Activated CD8-positive, alpha-beta memory T cell treated with anti-CD3 and anti-CD28 coated beads, Interleukin-2, amount 10 ng/mL, durations not matched to agents 7 days and 5 days (primary cell): ENCODE measurements at places on chromosomes 13 and 19. TPM values are rescaled to one million over a fixed set of nuclear protein-coding genes. Genes with fewer than 3 reads are reported as not detected.

The ERICH6B gene
- not detected for total RNA-seq

The SKA3 gene
- total RNA-seq, result 36.6 TPM

The FUT1 gene
- total RNA-seq, result 0.09 TPM

The PRR19 gene
- 1.1 TPM for total RNA-seq

The C19orf44 gene
- total RNA-seq, result 3.6 TPM

The LRRC4B gene
- not detected for total RNA-seq

The CEACAM16 gene
- not detected for total RNA-seq

DNA sequence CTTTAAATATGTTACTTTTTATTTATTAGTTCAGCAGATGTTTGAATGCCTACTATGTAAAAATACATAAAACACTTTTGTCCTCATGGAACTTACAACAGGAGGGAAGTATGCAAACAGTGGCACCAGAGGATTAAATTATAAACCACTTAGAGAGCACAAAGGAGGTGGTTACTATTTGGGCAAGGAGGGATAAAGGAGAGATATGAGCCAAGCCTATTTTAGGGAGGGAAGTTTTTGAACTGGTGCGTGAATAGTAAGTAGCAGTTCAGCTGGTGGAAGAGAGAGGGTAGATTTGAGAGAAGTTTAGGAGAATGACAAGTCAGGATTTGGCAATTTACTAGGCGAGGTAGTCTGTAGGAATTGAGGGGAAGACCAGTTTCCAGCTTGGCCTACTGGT, 8.6 kb downstream of the AKAP11 start:
- H3K4me1 ChIP-seq, result peaks cover 35% of the 10 kb centered on the region
- no peak overlapping the region for H3K27ac ChIP-seq
- H3K4me3 ChIP-seq, result no peak overlapping the region
- H3K27me3 ChIP-seq, result no peaks in the 10 kb centered on the region
- peaks cover 36% of the 10 kb centered on the region for H3K36me3 ChIP-seq

DNA sequence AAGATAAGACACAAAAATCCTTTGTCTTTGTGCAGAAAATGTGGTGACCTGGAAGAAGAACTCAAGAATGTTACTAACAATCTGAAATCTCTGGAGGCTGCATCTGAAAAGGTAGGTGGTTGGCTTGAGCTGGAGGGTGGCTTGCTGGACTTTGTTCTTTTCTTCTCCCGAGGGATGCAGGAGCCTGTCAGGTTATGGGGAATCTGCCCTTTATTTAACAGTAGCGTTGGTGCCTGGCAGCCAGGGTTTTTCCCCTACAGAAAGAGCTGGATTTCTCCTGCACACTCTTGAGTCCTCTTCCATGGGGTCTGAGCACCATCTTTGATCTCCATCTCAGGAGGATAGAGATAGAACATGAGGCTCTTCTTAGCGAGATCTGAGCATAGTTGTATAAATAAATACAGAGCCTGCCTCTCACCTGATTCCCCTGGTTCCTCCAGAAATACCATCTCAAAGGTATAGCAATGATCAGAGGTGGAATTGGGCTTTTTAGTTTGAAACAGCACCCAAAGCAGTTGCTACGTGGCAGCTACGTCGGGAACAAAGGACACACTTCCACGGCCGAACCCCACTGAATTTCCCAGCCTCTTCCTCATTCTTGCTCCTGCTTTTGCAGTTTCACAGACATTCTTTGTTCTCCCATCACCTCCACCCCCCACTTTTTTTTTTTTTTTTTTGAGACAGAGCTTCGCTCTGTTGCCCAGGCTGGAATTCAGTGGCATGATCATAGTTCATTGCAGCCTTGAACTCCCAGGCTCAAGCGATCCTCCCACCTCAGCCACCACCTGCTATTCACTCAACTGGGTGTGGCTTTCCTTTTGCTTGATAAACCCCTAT, 12.9 kb downstream of the TPM4 start:
- peaks cover 85% of the 10 kb centered on the region for H3K36me3 ChIP-seq
- H3K27ac ChIP-seq, result peak overlapping the region; percentile 56
- H3K27me3 ChIP-seq, result no peaks in the 10 kb centered on the region
- H3K4me1 ChIP-seq, result peaks cover 61% of the 10 kb centered on the region
- no peak for DNase-seq

- H3K27ac ChIP-seq, result no peak overlapping the region
- H3K36me3 ChIP-seq, result no peaks in the 10 kb centered on the region
- no peaks in the 10 kb centered on the region for H3K4me1 ChIP-seq
- no peak overlapping the region for H3K4me3 ChIP-seq
- no peaks in the 10 kb centered on the region for H3K27me3 ChIP-seq
Measured at GRCh38 chr13:105878119-105878700, 657.3 kb downstream of the EFNB2 start.

GRCh38 chr13:28204690-28205443, 66.5 kb downstream of the PAN3 start:
- no peak overlapping the region for H3K4me3 ChIP-seq
- H3K36me3 ChIP-seq, result peaks cover 26% of the 10 kb centered on the region
- H3K4me1 ChIP-seq, result peaks cover 8% of the 10 kb centered on the region
- no peak overlapping the region for H3K27ac ChIP-seq

DNA sequence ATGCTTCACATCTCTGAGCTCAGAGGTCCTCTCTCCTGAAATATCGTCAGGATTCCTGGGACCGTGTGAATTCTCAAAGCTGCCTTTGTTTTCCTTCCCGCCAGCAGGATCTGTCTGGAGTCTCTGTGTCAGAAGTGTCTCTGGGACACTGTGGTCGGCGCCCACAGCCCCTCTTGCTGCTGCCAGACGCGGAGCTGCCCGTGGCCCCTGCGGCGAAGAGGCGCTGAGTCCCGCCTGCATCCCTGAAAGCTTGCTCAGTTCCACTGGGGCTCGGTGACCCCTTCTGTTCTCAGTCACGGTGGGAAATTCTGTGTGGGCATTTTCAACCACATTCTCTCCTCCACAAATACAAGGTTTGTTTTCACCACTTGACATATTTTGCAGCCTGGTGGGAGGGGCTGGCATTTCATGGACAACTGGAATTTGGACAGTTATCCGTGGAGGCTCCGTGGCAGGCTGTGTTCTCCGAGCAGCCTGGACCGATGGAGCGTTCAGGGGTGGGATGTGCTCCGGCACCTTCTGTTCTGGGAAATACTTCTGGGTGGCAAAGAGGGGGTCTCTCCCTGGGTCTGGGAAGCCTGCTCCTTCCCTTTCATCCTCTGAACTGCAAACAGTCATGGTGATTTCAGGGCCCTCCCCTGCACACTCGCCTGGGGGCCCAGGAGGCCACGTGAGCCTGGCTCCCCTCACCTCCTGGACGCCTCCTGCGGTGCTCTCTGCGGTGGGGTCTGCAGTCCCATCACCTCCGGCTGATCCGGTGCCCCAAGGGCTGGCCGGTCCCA, 42.6 kb upstream of the GRTP1 start:
- DNase-seq, result no peak
- no peaks in the 10 kb centered on the region for H3K36me3 ChIP-seq
- no peak overlapping the region for H3K27ac ChIP-seq
- no peak overlapping the region for H3K4me3 ChIP-seq
- H3K27me3 ChIP-seq, result peaks cover 4% of the 10 kb centered on the region
- H3K4me1 ChIP-seq, result no peaks in the 10 kb centered on the region

GRCh38 chr13:112248406-112248760, 127.8 kb upstream of the SPACA7 start:
- no peak for DNase-seq
- no peaks in the 10 kb centered on the region for H3K27me3 ChIP-seq
- no peaks in the 10 kb centered on the region for H3K4me1 ChIP-seq

GRCh38 chr13:111920932-111921705, 145.8 kb upstream of the SOX1 start:
- H3K4me1 ChIP-seq, result no peaks in the 10 kb centered on the region
- no peaks in the 10 kb centered on the region for H3K36me3 ChIP-seq
- no peak overlapping the region for H3K4me3 ChIP-seq
- no peak overlapping the region for H3K27ac ChIP-seq
- DNase-seq, result no peak

DNA sequence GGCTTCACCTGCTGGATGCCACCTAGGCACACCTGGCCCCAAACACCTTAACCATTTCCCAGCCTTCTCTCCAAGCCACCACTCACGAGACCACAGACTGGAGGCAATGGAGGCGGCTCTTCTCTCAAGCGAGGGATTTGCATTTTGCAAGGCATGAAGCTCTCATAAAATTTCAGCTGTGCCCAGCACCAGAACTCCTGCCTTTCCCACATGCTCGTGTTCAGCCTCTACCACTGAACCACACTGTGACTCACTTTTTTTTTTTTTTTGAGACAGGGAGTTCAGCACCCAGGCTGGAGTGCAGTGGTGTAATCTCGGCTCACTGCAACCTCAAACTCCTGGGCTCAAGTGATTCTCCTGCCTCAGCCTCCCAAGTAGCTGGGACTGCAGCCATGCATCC, 10.6 kb downstream of the NANOS3 start:
- H3K27me3 ChIP-seq, result peaks cover 9% of the 10 kb centered on the region
- H3K4me3 ChIP-seq, result peak overlapping the region; percentile 51
- peak; percentile 48 for DNase-seq
- H3K4me1 ChIP-seq, result peaks cover 38% of the 10 kb centered on the region
- H3K36me3 ChIP-seq, result no peaks in the 10 kb centered on the region

DNA sequence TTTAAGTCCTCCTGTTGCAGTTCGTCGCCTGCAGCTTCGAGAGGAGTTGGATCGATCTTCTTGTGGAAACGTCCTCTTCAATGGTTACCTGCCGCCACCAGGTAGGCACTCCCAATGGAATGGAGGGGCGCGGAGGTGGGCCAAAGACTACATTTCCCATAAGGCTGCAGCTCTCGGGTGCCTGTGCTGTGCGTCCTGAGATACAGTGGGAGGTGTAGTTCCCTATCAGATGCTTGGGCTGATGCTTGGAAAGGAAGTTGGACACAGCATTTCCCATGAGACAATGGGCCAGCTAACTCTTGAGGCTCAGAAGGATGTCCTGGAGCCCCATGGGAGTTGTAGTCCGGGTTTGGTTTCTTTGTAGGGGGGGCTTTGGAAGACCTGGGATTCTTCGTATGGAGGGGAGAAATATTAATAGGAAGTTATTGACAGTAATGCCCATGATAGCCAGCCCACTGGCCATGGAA, 1.8 kb downstream of the SHKBP1 start:
- H3K4me1 ChIP-seq, result peaks cover 20% of the 10 kb centered on the region
- no peaks in the 10 kb centered on the region for H3K27me3 ChIP-seq
- H3K4me3 ChIP-seq, result peak overlapping the region; percentile 90
- H3K36me3 ChIP-seq, result peaks cover 21% of the 10 kb centered on the region
- no peak overlapping the region for H3K27ac ChIP-seq
- DNase-seq, result no peak

DNA sequence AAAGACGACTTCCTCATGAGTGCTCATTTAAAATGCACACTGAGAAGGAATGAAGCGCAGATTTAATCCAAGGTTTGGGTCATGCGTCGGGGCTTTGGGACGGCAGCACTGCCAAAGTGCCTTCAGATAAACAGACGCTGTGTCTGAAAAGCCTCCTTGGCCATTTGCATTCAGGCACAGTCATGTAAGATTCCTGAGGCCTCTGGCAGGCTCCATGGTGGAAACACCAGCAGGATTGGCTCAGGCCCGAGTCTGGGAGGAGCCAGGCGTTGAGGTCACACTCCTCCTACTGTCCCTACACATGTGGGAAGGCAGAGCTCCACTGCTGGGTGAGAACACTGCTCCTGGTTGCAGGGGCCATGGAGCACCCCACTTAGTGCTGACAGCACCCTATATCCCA, 113.3 kb upstream of the KL start:
- no peak overlapping the region for H3K4me3 ChIP-seq
- peaks cover 32% of the 10 kb centered on the region for H3K4me1 ChIP-seq
- peaks cover 20% of the 10 kb centered on the region for H3K36me3 ChIP-seq
- no peak for DNase-seq

DNA sequence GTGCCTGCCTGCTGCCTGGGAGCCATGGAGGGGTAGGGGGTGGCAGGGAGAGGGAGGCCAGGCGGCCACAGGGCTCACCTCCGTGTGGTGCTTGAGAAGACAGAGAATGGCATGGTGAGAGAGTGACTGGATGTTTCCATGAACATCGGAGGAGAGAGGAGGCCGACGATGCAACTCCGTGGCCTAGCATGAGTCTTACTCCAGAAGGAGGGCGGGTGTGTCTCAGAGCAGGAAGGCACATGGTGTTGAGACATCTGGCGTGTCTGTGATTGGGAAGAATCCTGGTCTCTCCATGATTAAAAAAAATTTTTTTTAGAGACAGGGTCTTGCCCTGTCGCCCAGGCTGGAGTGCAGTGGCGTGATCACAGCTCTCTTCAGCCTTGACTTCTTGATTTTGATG, 5.1 kb downstream of the IRGC start:
- no peak for DNase-seq
- H3K4me1 ChIP-seq, result peaks cover 4% of the 10 kb centered on the region
- H3K36me3 ChIP-seq, result no peaks in the 10 kb centered on the region
- H3K27ac ChIP-seq, result no peak overlapping the region
